Progenitor cell of endocrine pancreas (in vitro differentiated cells): ENCODE measurements at places on chromosomes 3 and 15.

- DNase-seq, result no peak
Measured at GRCh38 chr15:73934281-73934680, 8.0 kb downstream of the LOXL1 start.

DNA sequence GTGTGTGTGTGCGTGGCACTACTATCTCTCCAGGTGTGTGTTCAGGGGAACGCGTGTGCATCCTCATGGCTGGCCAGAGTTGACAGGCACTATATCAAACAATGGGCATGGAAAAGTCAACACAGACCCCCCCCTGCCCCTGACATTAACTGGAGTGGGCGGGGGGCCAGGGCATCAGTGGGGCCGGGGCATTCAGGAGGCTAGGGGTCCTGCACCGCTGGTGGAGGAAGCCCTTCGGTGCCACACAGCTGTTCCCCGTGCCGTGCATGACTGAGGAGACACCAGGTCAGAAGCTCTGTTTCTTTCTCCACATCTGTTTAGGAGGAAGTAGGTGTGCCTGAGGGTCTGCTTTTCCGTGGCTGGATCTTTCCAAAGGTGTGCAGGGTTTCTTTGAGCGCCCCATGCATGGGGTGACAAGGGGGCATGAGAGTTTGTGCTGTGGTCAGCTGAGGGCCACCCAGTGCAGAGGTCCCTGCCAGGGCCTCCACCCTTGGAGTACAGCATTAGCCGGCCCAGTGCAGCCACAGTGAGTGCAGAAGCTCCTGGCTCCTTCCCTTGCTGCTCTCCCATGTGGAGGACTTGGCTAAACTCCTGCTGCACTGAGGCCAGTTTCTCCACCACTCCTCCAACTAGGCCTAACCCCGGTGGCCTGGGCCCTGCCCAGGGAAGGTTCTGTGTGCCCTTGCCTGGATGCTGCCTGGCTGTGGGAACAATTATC is 7.5 kb downstream of the C3orf22 start:
- peak; percentile 7 for DNase-seq

GRCh38 chr3:89859757-89860156 is 752.3 kb downstream of the EPHA3 start:
- no peak for DNase-seq

- DNase-seq, result no peak
Measured at GRCh38 chr15:56736881-56737707, 3.8 kb upstream of the ZNF280D start.

DNA sequence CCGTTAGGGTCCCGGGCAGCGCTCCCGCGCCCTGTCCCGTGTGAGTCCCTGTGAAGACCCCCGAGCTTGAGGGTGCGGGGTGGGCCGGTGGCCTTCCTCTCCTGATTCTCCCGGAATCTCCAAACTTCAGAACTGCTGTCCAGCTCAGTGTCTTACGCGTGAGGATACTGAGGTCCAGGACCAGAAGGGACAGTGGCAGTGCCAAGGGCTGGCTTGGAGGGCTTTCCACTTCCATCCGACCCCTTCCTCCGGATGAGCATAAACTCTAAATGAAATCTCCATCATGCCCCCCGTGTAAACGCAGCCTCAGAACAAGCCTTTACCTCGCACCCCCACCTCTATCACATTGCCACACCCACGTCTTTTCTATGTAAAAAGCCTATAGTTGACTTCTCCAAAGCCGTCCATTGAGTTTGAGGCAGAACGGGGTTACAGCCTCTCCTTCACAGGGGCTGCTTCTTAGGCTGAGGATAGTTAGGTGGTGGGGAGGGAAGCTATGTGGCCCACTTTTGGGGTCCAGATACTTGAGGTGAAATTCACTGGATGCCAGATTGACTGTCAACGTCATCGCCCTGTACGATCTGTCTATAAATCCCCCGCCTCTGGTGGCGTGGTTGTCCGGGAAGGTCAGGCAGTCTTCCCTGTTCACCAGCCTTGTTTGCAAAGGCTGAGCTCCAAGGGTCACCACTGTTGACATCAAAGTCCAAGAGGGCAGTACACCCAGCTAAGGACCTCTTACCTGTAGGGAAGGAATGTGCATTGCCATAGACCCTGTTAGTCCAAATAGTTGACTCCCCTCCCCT is 1.1 kb downstream of the EDEM1 start:
- no peak for DNase-seq

DNA sequence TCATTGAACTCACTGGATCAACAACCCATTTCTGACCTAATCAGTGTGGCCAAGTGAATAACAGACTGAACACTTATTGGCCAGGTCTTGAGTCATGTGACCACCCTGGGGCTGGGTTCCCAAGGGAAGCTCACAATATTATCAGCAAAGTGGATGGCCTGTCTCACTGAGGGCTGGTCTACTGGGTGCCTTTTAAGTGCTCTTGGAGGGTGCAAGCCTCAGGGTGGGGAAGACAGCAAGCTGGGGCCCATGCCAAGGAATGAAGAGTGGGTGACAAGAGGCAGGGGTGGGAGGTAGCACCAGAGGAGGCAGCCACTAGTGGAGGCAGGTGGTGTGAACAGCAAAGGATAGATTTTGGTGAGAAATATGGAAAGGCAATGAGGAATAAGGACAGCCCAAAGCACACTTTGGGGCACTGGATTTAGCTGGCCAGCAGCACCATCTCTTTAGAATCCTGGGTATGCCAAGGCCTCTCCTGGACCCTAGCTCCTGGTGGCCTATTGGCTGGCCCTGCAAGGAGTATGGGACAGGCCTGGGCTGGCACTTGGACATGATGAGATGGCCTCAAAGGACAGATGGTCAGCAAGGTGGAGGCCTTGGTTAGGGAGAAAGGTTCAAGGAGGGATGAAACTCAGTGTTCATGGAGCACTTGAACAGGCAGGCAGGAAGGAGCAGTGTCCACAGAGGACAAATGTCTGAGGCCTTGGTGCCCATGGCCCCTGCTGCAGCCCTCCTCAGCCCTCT is 34.2 kb downstream of the HMCES start:
- DNase-seq, result no peak

- no peak for DNase-seq
Measured at GRCh38 chr3:67312155-67312554, 314.0 kb downstream of the KBTBD8 start.

GRCh38 chr15:80242132-80242769 is 9.8 kb downstream of the CTXND1 start:
- DNase-seq, result peak; percentile 35

DNA sequence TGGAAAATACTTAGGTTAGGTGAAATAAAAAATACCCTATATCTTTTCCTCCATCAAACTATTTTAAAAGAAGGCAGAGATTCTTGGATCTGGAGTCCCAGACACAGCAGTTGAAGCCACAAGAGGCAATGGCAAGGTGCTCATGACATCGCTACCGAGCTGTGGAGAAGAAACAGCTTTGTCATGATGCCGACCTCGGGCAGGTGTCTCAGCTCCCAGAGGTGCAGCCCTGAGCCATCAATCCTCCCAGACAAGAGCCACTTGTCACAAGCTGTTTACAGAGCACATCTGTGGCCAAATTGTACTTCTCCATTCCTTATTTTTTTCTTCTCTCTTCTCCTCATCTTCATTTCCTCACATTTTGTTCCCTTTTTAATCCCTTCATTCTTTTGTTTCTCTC is 50.8 kb downstream of the GPR176 start:
- DNase-seq, result no peak

- DNase-seq, result no peak
Measured at GRCh38 chr3:17157713-17158112, 273.0 kb downstream of the PLCL2 start.

DNA sequence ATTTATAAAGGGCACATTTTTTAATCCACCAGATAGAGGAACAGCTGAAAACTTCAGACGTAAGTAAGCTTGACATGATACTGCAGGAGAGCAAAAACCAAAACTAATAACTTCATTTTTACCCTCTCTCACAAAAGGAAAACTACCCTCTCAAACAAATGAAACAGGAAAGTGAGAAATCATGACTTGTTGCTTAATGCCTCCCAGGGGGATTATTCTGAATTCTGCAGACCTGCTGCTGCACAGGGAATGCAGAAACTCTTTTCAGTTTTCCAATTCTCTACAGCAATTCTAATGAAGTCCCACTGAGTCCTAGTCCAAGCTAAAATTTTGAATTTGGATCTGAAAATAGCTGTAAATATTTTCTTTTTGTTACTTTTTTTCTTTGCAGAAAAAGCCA is 637.1 kb upstream of the CCDC54 start:
- no peak for DNase-seq

DNA sequence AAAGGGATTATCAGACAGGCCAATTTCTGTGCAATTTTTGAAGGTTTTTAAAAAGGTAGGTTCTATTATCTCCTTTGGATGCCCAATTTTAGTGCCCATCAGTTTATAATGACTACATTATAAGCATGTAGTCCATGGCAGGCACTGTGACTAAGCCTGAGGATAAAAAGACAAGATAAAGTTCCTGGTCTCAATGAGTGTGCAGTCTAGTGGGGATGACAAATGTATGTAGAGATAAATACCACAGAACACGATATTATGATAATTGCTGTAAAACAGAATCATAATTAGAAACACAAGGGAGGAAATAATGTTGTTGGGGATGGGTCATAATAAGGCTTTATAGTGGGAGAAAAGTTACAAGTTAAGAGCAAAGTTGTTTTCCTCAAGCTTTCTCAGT is 163.1 kb downstream of the ZNF385D start:
- no peak for DNase-seq

DNA sequence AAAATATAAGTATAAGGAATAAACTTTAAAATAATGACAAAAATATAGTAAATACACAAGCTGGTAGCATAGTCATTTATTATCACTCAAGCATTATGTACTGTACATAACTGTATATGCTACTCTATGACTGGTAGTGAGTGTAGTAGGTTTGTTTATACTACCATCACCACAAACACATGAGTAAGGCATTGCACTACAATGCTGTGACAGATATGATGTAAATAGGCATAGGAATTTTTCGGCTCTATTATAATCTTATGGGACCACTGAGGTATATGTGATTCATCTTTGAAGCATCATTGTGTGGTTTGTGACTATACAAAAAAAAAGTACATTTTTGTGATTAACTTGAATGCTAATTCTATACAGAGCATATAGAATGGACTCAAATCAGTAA is 35.3 kb upstream of the FBN1 start:
- DNase-seq, result no peak

DNA sequence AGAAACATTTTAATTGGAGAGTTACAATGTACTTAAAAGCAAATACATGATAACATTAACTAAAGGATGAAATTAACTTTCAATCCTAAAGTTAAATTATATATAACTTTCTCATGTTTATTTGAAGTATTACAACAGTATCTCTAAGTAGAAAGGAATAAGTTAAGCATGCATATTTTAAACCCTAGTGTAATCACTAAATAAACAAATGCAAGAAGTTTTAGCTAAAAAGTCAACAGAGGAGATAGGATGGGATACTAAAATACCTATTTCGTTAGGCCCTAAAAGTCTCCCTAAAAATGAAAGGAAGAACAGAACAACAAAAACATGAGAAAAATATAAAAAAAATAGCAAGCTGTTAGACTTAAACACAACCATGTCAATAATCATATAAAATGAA is 361.3 kb upstream of the THBS1 start:
- DNase-seq, result no peak

DNA sequence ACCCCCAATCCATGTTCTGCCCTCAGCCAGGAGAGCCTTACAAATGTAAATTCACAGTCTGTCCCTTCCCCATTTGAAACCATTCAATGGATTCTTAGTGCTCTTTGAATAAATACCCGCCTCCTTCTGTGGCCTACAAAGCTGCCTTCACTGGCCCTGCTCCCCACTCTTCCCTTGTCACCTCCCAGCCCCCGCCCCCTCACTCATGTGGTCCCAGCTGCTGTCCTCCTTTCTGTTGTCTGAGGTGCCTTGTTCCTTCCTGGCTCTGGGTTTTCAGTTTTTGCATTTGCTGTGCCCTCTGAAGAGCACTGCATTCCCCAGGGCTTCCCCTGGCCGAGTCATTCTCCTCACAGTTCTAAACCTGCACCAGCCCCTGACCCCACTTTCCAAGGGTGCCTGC is 3.2 kb downstream of the EFCAB12 start:
- no peak for DNase-seq

- no peak for DNase-seq
Measured at GRCh38 chr3:25428789-25429335, 799 bp downstream of the RARB start.

DNA sequence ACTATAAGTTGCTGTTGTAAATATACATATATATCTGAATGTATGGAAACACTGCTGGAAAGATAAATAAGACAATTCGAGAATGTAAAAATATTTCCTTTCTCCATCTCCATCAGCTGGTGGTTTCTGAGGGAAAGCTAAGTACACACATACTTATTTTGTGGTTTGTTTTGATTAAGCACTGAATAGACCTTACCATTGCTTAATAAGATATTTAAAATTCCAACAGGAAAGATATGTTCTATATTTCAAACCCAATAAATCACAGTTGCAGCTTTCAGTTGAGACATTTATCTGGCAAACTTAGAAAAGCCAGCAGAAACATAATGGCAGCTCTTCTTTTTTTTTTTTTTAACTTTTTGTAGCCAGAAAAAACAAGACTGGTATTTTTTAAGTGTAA is 160.4 kb downstream of the VGLL3 start:
- no peak for DNase-seq

- DNase-seq, result no peak
Measured at GRCh38 chr15:56640127-56640526, 93.2 kb downstream of the ZNF280D start.

DNA sequence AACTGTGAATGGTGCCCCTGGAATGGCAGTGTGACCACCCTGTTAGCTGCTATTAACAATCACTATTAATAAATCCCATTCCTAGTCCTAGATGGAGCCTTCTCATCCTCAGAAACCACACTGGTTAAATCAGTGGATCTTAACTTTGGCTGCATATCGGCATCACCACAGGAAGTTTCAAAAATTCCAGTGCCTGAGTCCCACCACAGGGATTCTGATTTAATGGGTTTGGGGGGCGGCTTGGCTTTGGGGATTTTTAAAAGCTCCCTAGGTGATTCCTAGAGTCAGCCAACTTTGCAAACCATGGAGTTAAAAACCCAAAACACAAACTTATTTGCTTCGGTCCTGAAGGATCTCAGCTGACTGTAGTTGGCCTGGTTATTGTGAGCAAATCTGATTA is 3.1 kb downstream of the FAM107A start:
- no peak for DNase-seq

- DNase-seq, result no peak
Measured at GRCh38 chr3:46477756-46478155, 13.1 kb upstream of the LTF start.

GRCh38 chr3:130895690-130896488 is 2.0 kb downstream of the ATP2C1 start:
- no peak for DNase-seq

DNA sequence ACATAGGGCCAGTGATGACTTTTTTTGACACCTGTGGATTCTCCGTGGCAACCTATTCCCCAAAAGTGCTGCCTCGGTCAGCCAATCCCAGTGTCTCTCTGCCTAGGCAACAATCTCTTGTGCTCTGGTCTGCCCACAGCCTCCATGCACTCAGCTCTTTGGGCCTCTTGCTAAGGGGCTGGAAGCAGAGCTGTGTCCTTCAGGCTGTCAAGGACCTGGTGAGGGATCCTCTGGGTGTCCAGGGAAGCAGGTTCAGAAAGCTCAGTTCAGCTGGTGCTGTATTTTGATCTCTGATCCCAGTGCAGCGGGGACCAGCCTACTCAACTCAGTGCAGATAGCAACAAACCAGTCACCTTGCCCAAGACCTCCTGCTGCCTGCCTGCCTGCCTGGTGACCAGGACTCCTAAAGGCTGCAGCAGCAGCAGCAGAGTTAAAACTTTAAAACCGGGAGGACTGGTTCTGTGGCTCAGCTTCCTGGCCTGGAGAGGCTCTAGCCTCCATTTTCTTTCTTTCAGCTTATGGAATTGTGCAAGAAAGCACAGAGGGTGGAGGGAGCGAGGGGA is 6.2 kb downstream of the PAK6 start:
- no peak for DNase-seq

- DNase-seq, result no peak
Measured at GRCh38 chr15:78772738-78773137, 38.5 kb downstream of the ADAMTS7 start.

GRCh38 chr3:138349926-138350665 is 1.7 kb downstream of the MRAS start:
- DNase-seq, result no peak
